Glomerular endothelial cell (primary cell): ENCODE measurements at places on chromosomes 6 and 20.

GRCh38 chr6:105069821-105070445 is 109.9 kb downstream of the POPDC3 start:
- DNase-seq: no peak

DNA sequence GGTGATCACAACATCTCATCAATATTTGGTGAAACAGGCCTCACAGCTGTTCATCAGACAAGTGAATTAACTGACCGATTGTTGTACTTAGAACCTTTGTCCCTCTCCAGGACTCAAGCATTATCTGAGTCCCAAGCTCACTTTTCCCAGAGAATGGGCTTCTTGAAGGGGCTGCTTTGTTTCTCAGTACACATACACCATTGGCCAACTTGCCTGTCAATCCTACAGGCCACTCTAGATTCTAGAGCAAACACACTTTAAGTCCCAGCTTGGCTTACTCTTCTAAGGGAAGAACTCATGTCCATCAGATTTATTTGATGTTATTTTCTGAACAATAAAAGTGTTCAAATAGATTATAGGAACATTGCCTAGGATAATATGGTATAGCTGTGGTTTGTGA is 249.5 kb downstream of the BCKDHB start:
- DNase-seq: no peak

DNA sequence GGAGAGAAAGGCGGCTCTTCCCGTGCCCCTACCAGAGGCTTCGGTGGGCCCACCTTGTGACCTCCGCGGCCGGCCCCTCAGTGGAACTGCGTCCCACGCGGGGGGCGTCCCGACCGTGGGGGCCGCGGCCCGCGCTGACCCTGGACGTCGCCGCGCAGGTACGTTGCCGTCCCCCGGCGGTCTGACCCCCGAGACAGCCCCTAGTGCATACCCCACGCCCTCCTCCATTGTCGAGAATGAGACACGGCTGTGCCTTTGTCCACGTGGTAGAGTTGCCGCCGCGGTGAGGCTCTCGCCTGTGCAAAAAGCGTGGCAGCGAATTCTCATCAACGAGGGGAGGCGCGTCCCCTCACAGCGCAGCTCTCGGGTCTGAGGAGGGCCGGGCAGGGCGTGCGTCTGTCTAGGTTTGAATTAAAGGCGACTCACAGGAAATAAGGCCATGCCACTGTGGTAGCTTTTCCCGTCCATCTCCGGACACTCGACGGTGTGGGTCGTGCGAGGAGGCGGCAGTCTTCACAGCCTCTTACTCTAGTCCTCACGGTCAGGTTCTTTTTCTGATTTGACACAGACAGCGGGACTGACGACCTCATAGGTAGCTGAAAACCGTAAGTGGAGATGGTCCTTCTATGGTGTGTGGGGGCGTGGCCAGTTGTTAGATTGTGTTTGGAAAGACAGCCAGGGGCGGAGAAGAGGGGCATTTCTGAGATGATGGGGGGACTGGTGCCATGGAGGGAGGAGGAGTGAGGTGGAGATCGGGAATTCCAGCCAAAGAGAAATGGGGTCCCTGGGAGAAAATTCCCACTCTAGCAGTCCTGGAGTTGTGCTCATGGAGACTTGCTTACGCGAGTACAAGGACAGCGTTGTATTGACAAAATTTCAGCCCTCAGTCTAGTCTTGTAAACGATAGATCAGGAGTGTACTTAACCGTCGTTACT is 580 bp downstream of the NXT1 start:
- no peak for DNase-seq

GRCh38 chr6:56021943-56022342 is 146.6 kb upstream of the BMP5 start:
- DNase-seq: no peak

DNA sequence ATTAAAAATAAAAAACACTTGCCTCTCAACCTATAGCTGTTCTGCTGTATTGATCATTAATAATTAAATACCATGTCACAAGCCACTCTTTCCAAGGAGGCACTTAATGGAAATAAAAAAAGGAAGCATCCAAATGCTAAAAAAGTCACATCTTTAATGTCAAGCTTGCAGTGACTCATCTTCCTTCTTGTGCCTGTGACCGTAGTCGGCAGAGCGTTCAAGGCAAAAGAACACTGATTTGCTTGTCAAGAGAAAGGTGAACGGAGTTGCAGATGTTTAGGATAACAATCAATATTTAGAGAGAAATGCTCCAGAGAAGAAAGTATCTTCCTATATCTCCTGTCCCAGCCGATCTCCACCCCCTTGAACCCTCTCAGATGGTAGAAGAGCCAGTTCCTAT is 341.0 kb upstream of the OPRM1 start:
- no peak for DNase-seq

- DNase-seq: no peak
Observed at GRCh38 chr6:57123111-57123510, 33.1 kb downstream of the ZNF451 start.

GRCh38 chr6:161227004-161227960 is 46.6 kb downstream of the AGPAT4 start:
- no peak for DNase-seq

DNA sequence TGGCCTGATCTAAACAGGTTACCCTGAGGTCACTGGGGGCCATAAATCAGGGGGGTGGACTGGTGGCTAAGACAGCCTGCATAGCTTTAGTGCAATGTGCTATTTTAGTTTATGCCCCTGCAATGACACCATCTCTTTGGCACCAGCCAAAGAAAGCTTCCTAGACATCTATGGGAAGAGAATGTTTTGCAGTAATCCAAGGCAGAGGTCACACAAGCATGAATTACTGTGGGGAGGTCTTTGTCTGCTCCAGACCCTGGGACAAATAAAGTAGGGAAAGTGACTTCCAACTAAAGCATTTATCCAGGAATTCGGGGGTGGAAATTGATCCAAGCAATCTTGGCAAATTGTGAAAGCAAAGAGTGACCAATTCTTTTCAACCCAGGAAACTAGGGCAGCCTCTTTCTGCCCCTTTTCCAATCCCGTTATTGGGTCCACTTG is 5.3 kb downstream of the RIPOR2 start:
- DNase-seq: no peak

GRCh38 chr6:41209547-41210320 is 8.8 kb upstream of the TREML2 start:
- no peak for DNase-seq

DNA sequence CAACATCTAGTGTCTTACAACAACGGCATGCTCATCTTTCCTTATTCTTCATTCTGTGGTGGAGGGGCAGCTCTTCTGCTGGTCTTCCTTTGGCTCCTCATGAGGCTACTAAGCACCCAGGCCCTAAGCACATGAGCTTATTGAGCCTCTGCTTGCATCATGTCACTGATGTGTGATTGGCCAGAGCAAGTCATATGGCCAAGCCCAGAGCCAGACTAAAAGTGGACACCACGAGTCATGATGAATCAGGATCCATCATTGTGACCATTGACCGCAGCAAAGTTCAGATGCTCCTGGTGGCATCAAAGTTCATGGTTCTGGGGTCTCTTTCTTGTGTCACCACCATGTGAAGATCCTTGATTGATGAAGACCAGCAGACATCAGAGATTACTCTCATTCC is 192.0 kb upstream of the FOXA2 start:
- no peak for DNase-seq

DNA sequence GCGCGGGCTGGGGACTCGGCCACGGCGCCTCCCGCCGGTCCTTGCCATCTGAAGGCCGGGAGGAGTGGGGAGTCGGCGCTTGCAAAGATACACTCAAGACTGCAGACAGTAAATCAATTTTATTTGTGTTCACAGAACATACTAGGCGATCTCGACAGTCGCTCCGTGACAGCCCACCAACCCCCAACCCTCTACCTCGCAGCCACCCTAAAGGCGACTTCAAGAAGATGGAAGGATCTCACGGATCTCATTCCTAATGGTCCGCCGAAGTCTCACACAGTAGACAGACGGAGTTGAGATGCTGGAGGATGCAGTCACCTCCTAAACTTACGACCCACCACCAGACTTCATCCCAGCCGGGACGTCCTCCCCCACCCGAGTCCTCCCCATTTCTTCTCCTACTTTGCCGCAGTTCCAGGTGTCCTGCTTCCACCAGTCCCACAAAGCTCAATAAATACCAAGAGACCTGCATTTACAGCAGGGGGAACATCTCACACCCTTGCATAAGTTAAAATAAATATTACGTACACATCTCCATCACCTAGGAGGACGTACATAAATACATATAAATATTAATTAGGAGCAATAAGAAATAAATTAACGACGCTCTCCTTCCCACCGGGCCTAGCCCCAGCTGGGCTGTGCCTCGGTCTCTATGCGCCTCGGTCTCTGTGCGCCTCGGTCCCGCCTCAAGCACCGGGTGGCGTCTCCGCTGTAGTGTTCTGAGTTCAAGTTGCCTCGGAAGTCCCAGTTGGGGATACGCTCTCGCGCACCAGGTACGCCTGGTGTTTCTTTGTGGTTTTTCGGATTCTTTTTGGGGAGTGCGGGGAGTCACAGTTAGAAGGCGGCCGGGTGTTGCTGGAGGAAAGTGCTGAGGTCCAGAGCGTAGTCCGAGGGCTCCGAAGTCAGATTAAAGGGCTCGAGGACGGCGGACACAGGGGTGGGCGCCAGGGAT is 889 bp upstream of the FLOT1 start:
- DNase-seq: no peak

- no peak for DNase-seq
Observed at GRCh38 chr20:17542993-17543412, 11.8 kb upstream of the BFSP1 start.

DNA sequence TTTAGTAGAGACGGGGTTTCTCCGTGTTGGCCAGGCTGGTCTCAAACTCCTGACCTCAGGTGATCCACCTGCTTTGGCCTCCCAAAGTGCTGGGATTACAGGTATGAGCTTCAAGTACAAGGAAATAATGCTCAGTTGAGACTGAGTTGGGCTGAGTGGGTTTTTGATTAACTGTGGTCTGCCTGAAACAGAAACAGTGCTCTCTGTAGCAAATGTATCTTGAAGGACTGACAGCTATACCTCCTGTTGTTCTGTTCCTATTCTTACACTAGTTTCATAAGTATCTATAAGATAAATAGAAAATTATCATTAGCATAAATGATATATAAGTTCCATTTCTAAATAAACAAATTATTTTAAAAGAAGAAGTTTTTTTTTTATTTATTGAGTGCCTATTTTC is 142.8 kb upstream of the PTPRK start:
- no peak for DNase-seq

DNA sequence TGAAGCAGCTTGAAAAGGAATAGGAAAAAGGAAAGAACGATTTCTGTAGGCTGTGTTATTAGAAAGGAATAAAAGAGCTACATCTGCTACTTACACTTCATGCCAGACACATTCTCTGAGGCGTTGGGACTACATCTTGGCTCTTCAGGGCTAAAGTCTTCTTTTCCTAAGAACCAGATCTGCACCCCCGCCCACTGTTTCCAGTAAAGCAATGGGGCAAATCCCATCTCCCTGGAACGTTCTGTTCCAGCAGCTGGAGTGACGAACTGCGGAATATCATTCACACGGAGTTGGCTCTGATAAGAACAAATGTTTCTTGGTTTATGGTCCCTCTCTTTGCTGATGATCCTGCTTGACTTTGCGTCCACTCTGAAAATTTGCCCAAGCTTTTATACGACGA is 26.9 kb downstream of the FAM50B start:
- no peak for DNase-seq

DNA sequence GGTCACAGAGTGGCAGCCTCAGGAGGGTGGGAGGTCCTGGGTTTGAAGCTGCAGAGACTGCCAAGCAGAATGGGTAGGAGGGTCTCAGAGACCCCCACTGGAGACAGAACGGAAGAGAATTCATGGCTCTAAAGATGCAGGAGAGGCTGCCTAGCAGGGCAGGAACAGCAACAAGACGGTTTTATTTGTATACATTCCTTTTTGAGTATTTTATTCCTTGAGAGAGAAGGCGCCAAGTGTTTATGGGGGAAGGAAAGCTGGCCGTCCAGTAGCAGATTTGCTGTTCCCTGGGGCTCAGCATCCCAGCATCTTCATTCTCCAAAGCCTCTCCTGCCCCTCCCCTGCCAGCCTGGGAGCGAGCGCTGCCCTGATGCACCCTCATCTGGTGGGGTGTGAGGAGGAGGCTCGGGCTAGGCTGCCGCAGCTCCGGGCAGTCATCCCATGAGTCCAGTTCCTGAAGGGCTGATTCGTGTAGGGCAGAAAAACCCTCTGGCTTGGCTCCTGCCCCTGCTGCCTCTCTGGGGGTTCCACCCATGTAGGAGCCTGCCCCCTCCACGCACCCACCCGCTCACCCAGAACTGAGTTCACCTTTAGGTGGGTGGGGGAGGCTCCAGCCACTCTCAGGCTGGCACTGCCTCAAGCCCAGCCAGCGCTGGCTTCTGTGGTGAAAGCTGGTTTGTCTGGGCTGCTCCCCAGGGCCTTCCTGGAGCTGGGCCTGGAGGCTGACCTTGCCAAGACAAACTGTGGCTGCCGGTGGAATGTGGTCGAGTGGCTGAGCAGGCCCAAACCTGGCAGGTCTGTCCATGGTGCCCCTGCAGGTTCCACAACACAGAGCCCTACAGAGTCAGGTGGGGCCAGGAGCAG is 32.4 kb downstream of the CPXM1 start:
- no peak for DNase-seq

- DNase-seq: no peak
Observed at GRCh38 chr6:52834481-52834880, 6.1 kb downstream of the GSTA5 start.

- no peak for DNase-seq
Observed at GRCh38 chr6:108589244-108589791, 28.6 kb downstream of the FOXO3 start.

GRCh38 chr6:143759666-143760065 is 81.9 kb downstream of the PHACTR2 start:
- no peak for DNase-seq

GRCh38 chr6:35090734-35091133 is 50.4 kb downstream of the TCP11 start:
- no peak for DNase-seq

DNA sequence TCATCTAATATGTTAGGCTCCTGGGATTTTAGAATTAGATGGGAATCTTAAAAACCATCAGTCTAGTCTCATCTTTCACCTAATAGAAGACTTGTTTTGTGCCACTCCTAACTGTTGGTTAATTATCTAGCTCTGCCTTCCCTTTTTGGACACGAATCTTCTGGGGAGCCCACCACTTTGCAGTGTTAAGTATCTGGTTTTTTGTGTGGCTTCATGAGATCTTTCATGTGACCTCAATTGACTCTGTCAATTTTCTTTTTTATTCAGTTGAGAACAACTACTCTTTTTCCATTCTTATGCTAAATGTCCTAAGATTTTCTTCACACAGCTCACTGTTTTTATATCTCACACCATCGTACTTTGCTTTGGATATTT is 16.9 kb downstream of the TBPL1 start:
- DNase-seq: no peak

DNA sequence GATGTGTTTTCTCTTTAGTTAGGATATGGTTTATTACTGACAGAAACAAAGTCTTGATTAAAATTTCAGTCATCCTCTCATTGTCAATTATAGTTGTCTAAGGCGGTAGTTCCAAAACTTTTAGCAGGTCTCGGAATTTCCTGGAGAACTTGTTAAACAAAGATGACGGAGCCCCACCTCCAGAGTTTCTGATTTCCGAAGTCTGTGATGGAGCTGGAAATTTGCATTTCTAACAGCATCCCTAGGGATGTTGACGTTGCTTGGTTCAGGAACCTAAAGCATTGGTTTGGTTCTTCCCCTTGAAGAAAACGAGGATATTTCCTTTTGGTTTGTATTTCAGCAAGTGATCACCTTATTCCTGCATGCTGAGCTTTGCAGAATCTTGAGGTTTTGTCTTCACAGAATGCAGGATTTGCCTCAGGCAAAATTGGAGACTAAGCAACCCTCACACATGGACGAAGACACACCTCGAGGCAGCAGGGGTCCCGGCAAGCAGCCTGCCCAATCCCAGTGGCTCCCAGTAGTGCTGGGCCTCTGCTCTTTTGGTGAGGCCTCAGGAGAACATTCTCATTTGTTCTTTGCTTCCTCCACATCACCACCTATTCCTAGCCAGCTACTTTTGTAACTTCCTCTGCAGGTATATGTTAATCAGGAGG is 187.1 kb upstream of the PHACTR1 start:
- no peak for DNase-seq
